ENCODE measurements at places on chromosomes 3 and 15. TPM values are rescaled to one million over a fixed set of nuclear protein-coding genes. Genes with fewer than 3 reads are reported as not detected.

Gene TUSC7
- polyA plus RNA-seq = not detected

DNA sequence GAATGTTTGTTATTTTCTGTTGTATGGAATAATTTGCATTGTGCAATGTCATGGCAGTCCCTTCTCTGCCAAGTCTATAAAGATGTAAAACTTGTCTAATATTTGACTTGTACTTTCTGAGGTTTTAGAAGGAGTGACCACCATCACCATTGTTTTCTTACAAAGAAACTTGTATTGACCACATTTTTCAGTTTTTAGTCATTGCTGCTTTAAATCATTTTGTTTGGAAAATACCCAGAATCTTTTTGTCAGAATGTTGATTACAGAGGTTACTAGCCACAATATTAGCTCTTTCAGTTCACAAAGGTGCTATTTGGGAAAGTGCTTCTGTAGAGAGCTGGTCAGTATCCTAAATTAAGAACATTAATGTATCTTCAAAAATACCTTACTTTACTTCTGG is 532.4 kb upstream of the GBE1 start:
- DNase-seq = no peak

DNA sequence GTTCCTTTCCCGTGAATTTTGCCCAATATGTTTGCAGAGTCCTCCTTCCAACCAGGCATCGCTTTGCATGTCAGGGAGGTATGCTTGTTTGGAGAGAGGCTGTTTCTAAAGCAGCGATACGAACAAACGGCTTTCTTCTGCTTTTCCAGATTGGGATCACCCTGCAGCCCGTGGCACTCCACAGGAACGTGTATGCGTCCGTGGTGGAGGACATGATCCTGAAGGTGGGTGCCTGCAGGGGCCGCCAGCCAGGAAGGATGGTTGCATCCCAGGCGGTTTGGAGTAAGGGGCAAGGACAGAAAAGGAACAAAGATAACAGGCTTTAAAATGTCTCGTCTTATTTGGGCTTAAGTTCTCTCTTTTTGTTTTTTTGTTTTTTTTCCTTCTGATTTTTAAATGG is 17.5 kb downstream of the MAP6D1 start:
- DNase-seq = no peak

Gene NOX5
- polyA plus RNA-seq = 0.48 TPM

DNA sequence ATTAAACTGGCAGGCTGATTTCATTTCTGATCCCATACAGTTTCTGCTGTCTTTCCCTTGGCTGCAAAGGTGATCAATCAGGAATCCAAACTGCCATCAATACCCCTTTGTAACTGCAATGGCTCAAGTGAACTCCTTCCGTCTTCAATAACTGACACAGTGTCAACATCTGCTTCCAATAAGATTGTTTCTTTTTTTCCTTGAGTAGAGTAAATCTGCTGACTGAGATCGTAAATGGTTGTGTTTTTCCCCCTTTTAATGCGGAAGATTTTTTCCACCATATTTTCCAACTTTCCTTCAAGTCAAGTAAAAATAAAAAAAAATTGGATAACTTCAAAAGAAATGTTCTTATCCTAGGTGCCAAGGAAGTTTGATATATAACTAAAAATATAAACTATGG is 48.7 kb downstream of the VGLL3 start:
- no peak for DNase-seq

DNA sequence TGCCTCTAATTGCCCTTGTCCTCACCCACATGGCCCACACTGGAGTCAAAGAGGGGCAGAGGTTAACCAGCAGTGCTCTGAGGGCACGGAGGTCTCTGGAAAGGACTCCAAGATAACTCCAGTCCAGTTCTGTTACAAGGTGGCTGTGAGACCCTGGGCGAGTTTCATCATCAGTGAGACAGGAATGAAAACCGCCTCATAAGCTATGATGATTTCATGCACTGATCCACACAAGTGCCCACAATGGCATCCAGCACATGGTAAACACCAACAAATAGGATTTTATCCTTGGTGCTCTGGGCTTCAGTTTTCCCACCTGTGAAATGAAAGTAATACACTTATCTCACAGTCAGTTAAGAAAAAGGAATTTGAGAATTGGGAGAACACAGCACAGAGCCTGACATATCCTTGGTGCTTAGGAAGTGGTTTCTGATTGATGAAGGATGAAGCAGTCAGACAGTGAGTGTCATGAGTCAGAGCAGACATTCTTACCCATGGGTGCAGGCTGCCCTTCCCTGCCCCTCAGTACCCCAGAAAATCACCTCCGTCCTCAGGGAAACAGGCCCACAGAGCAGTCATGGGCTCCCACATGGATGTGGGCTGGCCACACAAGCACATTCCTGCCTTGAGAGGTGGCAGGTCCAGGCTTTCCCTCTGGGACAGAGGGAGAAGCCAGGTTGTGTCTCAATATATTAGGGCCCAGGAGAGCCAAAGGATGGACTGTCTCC is 48.4 kb downstream of the DAPK2 start:
- DNase-seq = no peak

DNA sequence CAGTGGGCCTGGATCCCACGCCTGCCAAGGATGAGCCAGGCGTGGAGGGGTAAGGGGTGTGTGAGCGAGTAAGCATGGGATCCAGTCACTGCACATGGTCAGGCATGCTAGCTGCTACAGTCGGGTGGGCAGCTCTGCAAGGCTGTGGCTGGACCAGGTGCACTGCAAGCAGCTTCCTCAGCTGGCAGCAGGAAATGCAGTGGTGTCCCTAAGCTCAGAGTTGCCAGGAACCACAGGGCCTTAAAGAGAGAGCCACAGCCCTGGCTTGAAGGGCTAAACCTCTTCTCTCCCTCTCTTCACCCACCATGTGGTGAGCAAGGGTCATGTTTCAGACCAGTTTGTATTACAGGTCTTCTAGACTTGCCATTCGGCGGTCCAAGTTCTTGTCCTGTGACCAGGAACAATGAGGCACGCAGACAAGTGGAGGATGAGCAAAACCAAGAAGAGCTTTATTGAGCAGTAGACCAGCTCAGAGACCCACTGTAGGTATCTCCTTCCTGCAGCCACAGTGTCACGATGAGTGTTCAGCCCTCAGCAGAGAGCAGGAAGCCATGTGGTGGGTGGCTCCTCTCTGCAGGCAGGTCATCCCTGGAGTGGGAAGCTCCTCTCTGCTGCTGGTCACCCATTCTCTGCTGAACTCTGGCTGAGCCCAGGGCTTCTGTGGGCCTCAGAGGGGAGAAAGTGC is 511.9 kb downstream of the PYDC2 start:
- no peak for DNase-seq

- DNase-seq = no peak
These were observed 46.4 kb downstream of the LRIG1 start for GRCh38 chr3:66454464-66454859.

DNA sequence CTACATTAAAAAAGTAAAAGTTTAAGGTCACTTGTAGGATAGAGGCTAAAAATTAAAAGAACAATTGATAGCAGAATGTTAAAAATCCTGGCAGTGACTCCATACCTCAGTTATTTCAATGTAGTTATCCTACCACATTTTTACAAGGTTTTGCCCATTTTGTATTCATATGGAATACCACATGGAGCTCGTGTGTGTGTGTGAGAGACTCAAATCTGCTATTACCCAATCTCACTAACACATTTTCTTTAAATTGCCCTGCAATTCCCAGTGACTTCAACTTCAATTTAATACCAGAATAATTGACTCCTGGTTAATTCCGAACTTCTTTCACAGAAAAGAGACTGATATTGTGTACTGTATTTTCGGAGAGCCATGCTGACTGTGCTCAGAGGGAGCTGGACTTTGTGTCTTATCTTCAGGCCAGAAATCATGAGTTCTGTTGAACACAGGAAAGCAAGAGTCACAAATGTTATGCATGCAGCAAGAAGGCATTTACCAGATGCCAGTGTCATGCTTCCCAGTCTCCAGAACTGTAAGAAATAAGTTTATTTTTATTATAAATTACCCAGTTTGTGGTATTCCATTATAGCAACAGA is 529.0 kb upstream of the NECTIN3 start:
- no peak for DNase-seq

DNA sequence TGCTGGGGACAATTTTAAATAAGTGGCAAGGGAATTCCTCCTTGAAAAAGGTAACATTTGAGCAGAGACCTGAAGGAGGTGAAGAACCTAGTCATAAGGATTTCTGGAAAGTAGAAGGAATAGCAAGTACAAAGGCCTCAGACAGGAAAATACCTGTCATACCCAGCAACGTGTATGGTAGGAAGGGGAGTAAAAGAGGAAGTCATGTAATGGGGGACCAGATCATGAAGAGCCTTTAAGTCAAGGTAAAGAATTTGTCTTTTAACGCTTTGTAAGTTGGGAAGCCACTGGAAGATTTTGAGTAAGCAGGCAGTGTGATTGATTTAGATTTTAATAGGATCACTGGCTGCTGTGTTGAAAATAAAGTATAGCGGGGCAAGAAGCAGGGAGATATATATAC is 43.4 kb upstream of the FAH start:
- DNase-seq = no peak

Gene ALG3
- polyA plus RNA-seq = 29.1 TPM

All from left lung (tissue), 14 donors.